ENCODE measurements at places on chromosomes 1 and 21.

GRCh38 chr1:2061065-2061778 is 11.0 kb downstream of the PRKCZ start:
- DNase-seq, result no peak

DNA sequence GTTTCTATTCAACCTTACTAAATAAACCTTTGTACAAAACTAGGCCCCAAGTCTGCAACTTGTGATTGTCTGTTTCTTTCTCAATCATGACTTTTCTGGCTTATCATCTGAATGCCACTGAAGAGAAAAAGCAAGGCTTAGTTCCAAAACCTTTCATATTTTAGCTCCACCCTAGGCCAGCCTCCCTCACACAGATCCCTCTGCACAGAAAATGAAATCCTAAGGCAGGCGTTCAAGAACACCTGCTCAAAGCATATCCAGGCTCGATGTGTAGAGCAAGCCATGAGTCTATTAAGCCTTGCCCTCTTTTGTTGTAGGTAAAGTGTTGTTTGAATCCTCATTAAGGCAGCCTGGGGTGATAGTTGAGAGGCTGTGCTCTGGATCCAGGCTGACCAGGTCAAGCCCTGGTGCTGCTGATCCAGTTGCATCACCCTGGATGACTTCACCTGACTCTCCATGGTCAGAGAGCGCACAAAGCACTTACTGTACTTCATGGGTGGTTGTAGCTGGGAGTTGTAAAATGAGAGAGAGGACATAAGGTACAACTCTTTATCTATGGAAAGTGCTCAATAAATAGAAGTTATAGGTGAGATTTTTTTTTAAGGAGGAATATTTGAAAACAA is 39.0 kb downstream of the FYB2 start:
- no peak for DNase-seq

- no peak for DNase-seq
Measured at GRCh38 chr21:41593051-41593759, 85.2 kb upstream of the TMPRSS2 start.

DNA sequence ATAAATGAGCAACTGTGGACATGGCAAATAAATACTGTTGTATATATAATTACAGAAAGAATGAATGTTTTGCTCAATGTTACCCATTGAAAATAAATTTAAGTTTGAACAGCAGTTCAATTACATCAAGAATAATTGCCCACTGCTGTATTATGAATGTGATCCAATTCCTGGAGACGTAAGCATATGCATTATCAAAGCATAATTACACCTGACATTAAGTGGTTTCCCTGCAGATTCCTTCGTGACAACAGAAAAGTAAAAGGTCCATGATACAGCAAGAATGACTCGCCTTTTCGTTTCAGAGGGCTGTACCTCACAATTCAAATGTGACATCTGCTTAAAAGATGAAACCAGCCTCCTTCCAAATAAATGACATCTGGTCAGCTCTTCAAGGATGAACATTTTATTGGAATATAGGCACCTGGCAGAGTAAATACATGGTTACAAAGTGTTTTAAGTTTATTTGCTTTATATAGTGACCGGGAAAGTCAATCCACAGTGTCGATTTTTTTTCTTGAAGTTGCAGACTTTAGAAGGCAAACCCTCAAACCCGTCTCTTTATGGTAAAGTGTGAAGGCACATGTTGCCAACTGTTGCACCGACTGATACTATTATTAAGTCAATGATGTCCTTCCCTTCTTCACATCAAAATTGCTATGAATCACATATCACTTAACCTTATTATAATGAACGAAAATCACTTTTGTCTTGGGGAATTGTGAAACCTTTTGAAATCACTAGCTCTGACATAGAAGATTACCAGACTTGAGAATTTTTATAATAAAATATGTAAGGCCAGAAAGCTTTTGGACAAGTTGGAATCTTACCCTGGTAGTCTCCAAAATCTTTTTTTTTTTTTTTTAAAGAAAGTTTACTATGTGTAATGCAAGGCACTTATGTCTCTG is 36.2 kb upstream of the EDEM3 start:
- no peak for DNase-seq

DNA sequence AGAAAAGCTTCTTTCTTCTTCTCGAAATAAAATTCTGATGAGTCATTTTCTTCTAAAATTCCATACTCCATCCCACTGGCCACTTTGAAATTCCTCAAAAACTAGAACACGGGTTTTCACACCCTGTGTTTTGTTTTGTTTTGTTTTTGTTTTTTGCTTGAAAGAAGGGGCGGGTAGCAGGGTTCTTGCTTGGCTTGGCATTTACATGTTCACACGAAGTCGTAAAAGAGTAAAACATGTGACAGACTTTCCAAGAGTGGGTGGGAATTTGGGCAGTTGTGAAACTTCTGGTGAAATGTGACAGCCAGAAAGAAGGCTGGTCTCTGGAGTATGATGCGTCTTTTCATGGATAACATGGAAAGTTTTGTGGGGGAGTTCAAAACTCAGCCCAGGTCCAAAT is 47.1 kb upstream of the FMN2 start:
- DNase-seq, result no peak

- DNase-seq, result no peak
Measured at GRCh38 chr1:112444269-112444668, 48.3 kb downstream of the CTTNBP2NL start.

GRCh38 chr1:1435106-1435903 is at the start of gene VWA1:
TSS of gene VWA1 (plus strand) at chr1:1435690. CDS start at chr1:1435749, 59 bp downstream.
- peak; percentile 97 for DNase-seq

DNA sequence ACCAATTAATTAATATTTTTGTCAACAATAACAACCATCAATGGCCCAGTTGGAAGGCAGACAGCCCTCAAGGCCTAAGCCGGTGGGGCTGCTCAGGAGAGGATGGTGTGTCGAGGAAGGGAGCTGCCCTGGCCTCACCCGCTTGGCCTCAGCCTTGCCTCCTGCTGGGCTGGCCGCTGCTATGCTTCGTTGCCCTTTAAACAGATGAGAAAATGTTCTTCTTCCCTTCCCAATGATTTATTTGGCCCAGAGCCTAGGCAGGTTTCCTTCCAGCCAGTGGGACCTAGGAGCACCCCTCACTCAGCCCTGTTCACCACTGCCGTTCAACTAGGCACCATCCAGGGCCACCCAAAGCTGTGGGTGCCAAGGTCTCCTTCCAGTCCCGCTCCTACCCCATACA is 3.1 kb upstream of the ADGRB2 start:
- no peak for DNase-seq

- no peak for DNase-seq
Measured at GRCh38 chr1:202241376-202242079, 47.9 kb downstream of the LGR6 start.

DNA sequence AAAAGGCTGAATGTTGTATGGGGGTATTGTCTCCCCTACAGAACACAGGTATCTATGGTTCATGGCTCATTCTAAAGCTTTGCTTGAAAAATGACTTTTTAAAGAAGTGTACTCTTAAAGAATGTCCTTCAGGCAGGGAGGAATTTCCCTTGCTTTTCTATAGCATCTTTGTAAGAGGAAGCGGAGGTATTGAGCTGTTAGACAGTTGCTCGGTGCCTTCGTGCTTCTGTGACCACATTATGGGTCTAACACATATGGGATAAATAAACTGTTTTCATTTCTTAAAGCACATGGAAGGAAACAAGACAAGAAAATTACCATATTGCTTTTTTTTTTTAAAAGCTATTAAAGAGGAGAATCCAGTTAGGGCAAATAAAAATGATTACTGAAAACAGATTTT is 182.9 kb downstream of the NTNG1 start:
- DNase-seq, result no peak

GRCh38 chr1:5509664-5510452 is 482.4 kb downstream of the NPHP4 start:
- DNase-seq, result peak; percentile 79
